ENCODE measurements at places on chromosomes 5 and 9. TPM values are rescaled to one million over a fixed set of nuclear protein-coding genes. Genes with fewer than 3 reads are reported as not detected.

Gene ENTPD8
- total RNA-seq = 0.51 TPM

DNA sequence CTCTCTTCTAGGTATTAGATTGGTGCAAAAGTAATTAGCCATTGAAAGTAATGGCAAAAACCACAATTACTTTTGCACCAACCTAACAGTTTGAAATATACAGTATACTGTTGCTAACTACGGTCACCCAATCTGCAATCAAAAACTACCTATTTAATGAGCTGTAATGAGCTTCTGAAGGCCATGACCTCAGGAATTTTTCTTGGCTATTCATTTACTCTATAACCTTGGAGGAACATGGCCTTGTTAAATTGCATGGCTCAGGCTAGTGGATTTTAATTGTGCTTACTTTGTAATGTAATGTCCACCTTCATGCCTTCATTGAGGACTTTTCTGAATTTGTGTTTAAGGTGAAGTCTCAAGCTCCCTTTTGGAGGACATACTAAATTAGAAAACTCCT, 24.7 kb downstream of the DNAH5 start:
- H3K4me1 ChIP-seq = no peaks in the 10 kb centered on the region
- no peaks in the 10 kb centered on the region for H3K27me3 ChIP-seq
- no peak overlapping the region for H3K4me3 ChIP-seq
- H3K36me3 ChIP-seq = no peaks in the 10 kb centered on the region
- DNase-seq = no peak

GRCh38 chr5:5585751-5586341, 163.4 kb downstream of the ICE1 start:
- H3K27ac ChIP-seq = no peak overlapping the region
- H3K27me3 ChIP-seq = no peaks in the 10 kb centered on the region
- peak; percentile 1 for DNase-seq
- no peaks in the 10 kb centered on the region for H3K36me3 ChIP-seq
- no peaks in the 10 kb centered on the region for H3K4me1 ChIP-seq

- no peak for DNase-seq
- H3K4me3 ChIP-seq = no peak overlapping the region
- H3K27ac ChIP-seq = no peak overlapping the region
- H3K4me1 ChIP-seq = no peaks in the 10 kb centered on the region
- no peaks in the 10 kb centered on the region for H3K27me3 ChIP-seq
Observed at GRCh38 chr5:134090522-134090921, 24.0 kb upstream of the TCF7 start.

DNA sequence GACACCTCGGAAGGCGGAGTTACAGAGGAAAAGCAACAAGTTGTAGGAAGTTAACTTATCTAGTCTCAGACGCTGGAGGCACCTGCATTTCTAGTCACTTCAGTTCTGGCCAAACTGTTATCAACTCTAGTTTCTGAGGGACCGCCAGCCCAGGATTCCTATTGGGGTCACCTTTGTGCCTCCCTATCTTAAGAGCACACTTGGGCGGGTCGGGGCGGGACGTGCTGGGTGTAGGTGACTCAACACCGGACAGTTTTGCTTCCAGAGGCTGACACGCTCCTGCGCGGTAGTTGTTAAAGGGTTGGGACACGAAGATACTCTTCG, 679 bp upstream of the KDM4C start:
- peak overlapping the region; percentile 96 for H3K27ac ChIP-seq

- peak overlapping the region; percentile 41 for H3K4me3 ChIP-seq
- H3K36me3 ChIP-seq = no peaks in the 10 kb centered on the region
- peak overlapping the region; percentile 45 for H3K27ac ChIP-seq
- DNase-seq = no peak
Observed at GRCh38 chr9:121651008-121651294, 483 bp upstream of the DAB2IP start.

Gene ZNF608
- 75.0 TPM for total RNA-seq

DNA sequence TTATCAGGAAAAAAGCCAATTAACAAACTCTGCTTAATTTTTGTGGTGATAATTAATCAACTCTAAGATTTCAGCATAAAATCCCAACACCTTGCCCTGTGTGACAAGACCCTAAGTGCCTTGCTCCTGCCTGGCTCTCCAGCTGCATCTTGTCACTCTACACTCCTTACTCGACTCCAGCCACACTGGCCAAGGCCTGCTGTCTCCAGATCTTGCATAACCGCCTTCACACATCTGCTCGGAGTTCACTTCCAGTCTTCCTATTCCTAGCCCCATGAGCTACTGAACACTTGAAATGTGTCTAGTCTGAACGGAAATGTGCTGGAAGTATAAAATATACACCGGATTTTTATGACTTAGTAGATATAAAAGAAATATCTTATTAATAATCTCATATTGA, 259.6 kb downstream of the EPB41L4A start:
- H3K4me1 ChIP-seq = peaks cover 21% of the 10 kb centered on the region
- no peaks in the 10 kb centered on the region for H3K27me3 ChIP-seq
- H3K4me3 ChIP-seq = no peak overlapping the region
- peaks cover 17% of the 10 kb centered on the region for H3K36me3 ChIP-seq
- peak; percentile 59 for DNase-seq

- H3K4me3 ChIP-seq = no peak overlapping the region
- peak; percentile 56 for DNase-seq
- H3K36me3 ChIP-seq = no peaks in the 10 kb centered on the region
- H3K27me3 ChIP-seq = no peaks in the 10 kb centered on the region
Observed at GRCh38 chr5:176596689-176597416, 13.1 kb downstream of the GPRIN1 start.

DNA sequence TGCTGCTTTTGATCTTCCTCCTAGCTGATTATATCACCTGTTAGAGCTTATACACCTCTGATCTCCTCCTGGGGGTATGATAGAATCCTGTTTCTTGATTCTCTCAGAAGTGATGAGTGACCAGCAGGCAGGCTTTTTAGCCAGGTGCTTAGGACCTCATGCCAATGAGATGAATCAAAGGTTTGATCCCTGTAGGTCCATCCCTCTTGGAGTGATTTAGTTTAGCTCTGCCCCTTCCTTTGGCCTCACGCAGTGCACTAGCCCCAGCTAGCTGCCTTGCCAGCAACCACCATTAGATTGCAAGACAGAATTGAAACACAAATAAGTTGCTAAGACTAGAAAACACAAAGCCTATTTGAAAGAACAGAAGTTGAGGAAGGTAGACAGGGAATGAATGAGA, 84.4 kb downstream of the ZSWIM6 start:
- no peaks in the 10 kb centered on the region for H3K36me3 ChIP-seq
- H3K27ac ChIP-seq = no peak overlapping the region
- H3K27me3 ChIP-seq = no peaks in the 10 kb centered on the region

DNA sequence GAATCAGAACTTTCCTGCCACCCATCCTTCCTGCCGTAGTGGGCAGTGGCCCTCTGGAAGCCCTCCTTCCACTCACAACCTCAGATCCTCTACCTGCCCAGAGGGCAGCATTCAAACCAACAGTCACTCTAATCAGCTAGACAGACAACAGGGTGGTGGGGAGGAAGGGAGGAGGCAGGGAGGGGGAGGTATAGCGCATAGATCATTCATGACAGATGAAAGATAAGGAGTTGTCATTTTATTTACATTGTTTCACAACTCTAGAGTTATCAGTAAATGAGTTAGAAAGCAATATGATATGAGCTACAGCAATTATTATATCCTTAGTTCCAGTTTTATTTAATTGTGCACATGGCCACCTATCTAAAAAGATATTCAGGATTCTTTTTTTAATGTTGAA, 852 bp downstream of the IL9 start:
- H3K27ac ChIP-seq = no peak overlapping the region
- no peak overlapping the region for H3K4me3 ChIP-seq
- H3K36me3 ChIP-seq = no peaks in the 10 kb centered on the region
- peaks cover 31% of the 10 kb centered on the region for H3K27me3 ChIP-seq
- H3K4me1 ChIP-seq = no peaks in the 10 kb centered on the region

Gene SQSTM1
- 110 TPM for total RNA-seq

DNA sequence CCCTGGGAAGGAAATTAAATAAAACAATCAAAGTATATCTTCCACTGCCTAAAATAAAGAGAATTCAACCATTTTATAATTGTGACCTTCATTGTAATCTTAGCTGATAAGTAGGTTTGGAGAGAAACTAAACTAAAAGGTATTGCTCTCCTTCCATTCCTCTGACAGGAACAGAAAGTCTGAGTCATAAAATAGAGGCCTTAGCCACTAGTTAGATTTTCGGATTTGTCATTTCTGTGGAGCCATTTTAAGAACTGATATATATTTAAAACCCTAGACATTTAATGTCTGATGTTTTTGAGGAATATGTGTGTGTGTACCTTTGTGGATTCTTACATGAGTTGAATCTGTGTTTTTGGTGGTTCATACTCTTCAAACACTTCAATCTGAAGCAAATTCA, 11.8 kb upstream of the TMC1 start:
- DNase-seq = no peak
- H3K4me3 ChIP-seq = no peak overlapping the region
- H3K4me1 ChIP-seq = no peaks in the 10 kb centered on the region
- H3K27me3 ChIP-seq = no peaks in the 10 kb centered on the region

- DNase-seq = no peak
- H3K4me1 ChIP-seq = no peaks in the 10 kb centered on the region
- H3K27ac ChIP-seq = no peak overlapping the region
Observed at GRCh38 chr9:83698976-83699585, 8.7 kb downstream of the UBQLN1 start.

DNA sequence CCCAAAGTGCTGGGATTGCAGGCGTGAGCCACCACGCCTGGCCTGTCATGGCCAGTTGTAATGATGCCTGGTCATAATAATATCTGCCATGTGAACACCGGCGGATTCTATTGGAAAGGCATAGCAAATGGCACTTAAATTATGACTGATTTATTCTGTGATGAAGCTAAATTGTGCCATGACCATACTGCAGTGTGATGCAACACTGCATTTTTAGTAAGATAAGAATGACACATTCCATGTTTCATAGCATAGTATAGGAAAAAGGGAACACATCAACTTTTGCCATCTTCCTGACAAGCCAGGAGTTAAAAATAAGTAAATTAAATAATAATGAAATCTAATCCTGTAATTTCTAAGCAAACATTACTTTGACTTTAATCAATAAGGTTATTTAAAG, 30.4 kb upstream of the BICD2 start:
- DNase-seq = no peak
- no peak overlapping the region for H3K4me3 ChIP-seq
- H3K27ac ChIP-seq = no peak overlapping the region
- H3K36me3 ChIP-seq = no peaks in the 10 kb centered on the region
- no peaks in the 10 kb centered on the region for H3K4me1 ChIP-seq
- peaks cover 45% of the 10 kb centered on the region for H3K27me3 ChIP-seq

GRCh38 chr5:40223884-40224402, 455.8 kb upstream of the PTGER4 start:
- H3K27ac ChIP-seq = no peak overlapping the region
- H3K36me3 ChIP-seq = no peaks in the 10 kb centered on the region
- H3K4me3 ChIP-seq = no peak overlapping the region
- H3K4me1 ChIP-seq = peaks cover 6% of the 10 kb centered on the region
- no peak for DNase-seq
- peaks cover 6% of the 10 kb centered on the region for H3K27me3 ChIP-seq

Gene PNPLA7
- total RNA-seq = 1.1 TPM

DNA sequence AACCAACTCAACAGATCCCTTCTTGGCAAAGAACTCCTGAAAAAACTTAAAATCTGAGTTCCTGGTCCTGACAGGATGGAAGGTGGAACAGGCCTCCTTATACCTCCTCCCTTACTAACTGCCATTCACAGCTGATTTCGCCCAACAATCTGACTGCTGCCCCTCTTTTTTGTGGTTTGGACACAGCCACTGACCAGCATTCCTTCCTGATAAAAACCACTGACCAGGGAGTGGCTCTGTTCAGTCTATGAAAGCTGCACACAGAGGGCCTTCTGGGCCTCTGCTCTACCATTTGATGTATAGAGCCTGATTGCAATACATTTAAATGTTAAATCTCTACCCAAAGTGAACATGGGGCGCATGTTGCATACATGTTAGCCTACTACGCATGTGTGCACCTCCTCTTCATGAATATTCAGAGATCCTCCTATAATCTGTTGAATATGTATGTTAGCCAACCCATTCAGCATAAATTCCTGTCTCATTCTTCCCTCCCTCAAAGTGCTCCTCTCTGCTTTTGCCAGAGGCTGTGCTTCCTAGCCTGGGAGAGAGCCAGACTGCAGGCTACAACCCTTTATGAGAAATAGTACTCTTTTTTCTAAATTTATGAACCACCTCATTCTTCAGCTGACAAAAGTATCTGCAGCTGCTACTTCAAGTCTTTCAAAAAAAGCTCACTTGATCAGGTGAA, 93.7 kb upstream of the MRPS30 start:
- DNase-seq = no peak
- no peak overlapping the region for H3K4me3 ChIP-seq
- H3K27ac ChIP-seq = no peak overlapping the region

DNA sequence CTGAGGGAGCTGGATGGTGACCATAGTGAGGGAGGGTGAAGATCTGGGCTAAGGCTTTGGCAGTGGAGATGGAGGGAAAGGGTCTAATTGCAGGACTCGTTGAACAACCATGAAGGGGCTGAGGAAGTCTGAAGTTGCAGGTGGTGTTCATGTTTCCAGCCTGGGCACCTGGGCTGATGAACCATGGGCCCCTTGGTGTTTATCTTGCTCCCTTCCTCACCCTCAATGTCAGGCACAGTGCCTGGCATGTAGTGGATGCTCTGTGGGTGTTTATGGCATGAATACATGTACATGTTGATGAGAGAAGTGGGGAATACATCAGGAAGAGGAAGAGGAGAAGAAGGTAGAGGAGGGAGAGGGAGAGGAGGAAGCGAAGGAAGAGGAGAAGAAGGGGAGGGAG, 31.3 kb upstream of the COL15A1 start:
- no peak overlapping the region for H3K4me3 ChIP-seq
- no peaks in the 10 kb centered on the region for H3K36me3 ChIP-seq
- no peak for DNase-seq
- H3K27me3 ChIP-seq = no peaks in the 10 kb centered on the region

DNA sequence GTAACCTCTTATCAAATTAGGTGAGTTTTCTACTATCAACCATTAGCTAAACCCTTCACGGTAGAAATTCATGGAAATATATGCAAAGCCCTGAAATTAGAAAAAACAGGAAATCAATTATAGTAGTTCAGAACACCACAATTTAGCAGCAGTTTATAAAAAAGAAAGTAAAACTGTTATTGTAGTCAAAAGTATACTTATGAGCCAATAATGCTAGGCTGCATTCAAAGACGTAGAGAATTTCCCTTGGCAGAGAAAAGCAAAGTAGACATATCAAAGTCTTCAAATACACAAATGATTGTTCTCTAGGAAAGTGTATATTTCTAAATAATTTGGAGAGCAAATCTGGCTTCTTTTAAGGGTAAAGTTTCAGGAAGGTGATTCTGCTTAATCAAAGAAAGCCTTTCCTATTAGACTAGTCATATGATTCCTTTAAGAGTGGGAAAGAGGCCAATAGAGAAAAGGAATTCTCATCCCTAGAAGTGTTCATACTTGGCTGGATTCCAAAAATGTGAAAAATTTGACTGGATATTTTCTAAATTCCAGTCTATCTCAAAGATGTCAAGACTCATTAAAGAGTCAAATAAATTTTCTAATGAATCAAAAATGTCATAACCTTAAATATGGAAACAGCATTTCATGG, 185.5 kb downstream of the SMC2 start:
- no peak overlapping the region for H3K27ac ChIP-seq
- peak; percentile 70 for DNase-seq
- no peak overlapping the region for H3K4me3 ChIP-seq
- no peaks in the 10 kb centered on the region for H3K36me3 ChIP-seq
- H3K4me1 ChIP-seq = no peaks in the 10 kb centered on the region

GRCh38 chr9:133604214-133604613, 5.0 kb downstream of the FAM163B start:
- H3K4me3 ChIP-seq = no peak overlapping the region
- H3K27me3 ChIP-seq = peaks cover 24% of the 10 kb centered on the region
- no peaks in the 10 kb centered on the region for H3K36me3 ChIP-seq
- no peak overlapping the region for H3K27ac ChIP-seq
- no peaks in the 10 kb centered on the region for H3K4me1 ChIP-seq
- DNase-seq = peak; percentile 60

Gene DCP2
- total RNA-seq = 20.7 TPM

Data from cardiac muscle cell (in vitro differentiated cells and primary cell).